Colonic mucosa (tissue), 4 donors: ENCODE measurements at places on chromosomes 13 and 19. TPM values are rescaled to one million over a fixed set of nuclear protein-coding genes. Genes with fewer than 3 reads are reported as not detected.

Gene SPACA4
- total RNA-seq = not detected

Gene KLF5
- total RNA-seq = 424 TPM

Gene FAM216B
- not detected for total RNA-seq

Gene C1QTNF9B
- not detected for total RNA-seq

Gene C13orf42
- total RNA-seq = not detected

Gene ZNF414
- total RNA-seq = 19.5 TPM

Gene RNASEH2B
- 30.1 TPM for total RNA-seq

Gene NCR1
- not detected for total RNA-seq

Gene LMO7
- total RNA-seq = 118 TPM

Gene RAB3A
- 3.5 TPM for total RNA-seq

Gene CYP2A6
- not detected for total RNA-seq

Gene LATS2
- total RNA-seq = 11.3 TPM

GRCh38 chr13:103282571-103283450 is 216.6 kb upstream of the SLC10A2 start:
- no peaks in the 10 kb centered on the region for H3K36me3 ChIP-seq
- no peak overlapping the region for H3K27ac ChIP-seq
- H3K4me3 ChIP-seq = no peak overlapping the region
- DNase-seq = no peak
- H3K4me1 ChIP-seq = no peaks in the 10 kb centered on the region
- H3K27me3 ChIP-seq = no peaks in the 10 kb centered on the region

DNA sequence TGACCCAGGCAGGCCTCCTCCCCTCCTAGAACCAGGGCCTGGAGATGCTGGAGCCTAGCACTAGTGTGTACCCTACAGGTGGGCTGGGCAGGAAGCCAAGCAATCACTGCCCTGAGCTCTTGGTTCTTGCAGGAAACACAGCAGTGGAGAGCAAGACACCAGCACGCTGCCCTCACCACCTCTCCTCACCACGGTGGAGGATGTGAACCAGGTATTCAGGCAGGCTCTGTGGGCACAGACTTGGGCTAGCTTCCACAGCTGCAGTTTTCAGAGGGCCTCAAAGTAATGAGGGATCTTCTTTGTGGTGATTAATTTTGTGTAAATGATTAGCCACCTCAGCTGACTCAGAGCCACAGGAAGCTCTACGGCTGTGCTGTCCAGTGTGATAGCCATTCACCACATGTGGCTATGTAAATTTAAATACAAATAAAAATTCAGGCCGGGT is 13.6 kb upstream of the GPI start:
- no peak for DNase-seq
- H3K27me3 ChIP-seq = no peaks in the 10 kb centered on the region
- no peak overlapping the region for H3K27ac ChIP-seq
- H3K4me1 ChIP-seq = no peaks in the 10 kb centered on the region
- H3K4me3 ChIP-seq = no peak overlapping the region

DNA sequence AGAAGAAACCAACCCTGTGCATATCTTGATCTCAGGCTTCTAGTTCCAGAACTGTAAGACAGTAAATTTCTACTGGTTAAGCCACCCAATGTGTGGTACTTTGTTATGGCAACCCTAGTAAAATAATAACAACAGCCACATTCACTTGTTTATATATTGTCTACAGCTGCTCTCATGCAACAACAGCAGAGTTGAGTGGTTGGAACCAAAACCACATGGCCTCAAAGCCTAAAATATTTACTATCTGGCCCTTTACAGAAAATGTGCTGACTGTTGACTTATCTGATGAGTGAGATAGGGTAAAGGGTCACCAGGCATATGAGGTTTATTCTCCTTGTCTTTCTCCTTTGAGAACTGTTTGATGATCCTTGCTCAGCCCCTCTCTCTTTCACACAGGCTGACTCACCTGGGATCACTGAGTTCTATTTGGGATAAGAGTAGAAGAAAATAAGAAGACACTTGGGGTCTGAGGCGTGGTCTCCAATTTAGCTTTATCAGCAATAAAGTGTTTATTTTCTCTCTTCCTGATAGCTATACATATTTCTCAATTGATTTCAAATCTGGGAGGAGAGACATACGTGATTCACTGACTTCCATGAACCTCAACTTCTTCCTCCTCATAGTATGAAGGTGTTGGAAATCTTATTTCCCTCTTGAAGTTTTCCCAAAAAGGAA is 227.5 kb upstream of the STARD13 start:
- no peaks in the 10 kb centered on the region for H3K4me1 ChIP-seq
- H3K4me3 ChIP-seq = no peak overlapping the region
- H3K36me3 ChIP-seq = no peaks in the 10 kb centered on the region
- DNase-seq = no peak

GRCh38 chr13:31967155-31967554 is 64.4 kb upstream of the FRY start:
- no peaks in the 10 kb centered on the region for H3K4me1 ChIP-seq
- no peaks in the 10 kb centered on the region for H3K36me3 ChIP-seq

- no peaks in the 10 kb centered on the region for H3K36me3 ChIP-seq
- H3K4me3 ChIP-seq = no peak overlapping the region
- no peak for DNase-seq
- H3K27me3 ChIP-seq = no peaks in the 10 kb centered on the region
- H3K4me1 ChIP-seq = no peaks in the 10 kb centered on the region
These were observed 1730.1 kb downstream of the EFNB2 start for GRCh38 chr13:104805346-104805745.

GRCh38 chr19:56978023-56978565 is 137.6 kb upstream of the PEG3 start:
- H3K27ac ChIP-seq = no peak overlapping the region
- H3K27me3 ChIP-seq = no peaks in the 10 kb centered on the region
- H3K4me1 ChIP-seq = no peaks in the 10 kb centered on the region
- H3K4me3 ChIP-seq = no peak overlapping the region
- DNase-seq = no peak
- no peaks in the 10 kb centered on the region for H3K36me3 ChIP-seq

DNA sequence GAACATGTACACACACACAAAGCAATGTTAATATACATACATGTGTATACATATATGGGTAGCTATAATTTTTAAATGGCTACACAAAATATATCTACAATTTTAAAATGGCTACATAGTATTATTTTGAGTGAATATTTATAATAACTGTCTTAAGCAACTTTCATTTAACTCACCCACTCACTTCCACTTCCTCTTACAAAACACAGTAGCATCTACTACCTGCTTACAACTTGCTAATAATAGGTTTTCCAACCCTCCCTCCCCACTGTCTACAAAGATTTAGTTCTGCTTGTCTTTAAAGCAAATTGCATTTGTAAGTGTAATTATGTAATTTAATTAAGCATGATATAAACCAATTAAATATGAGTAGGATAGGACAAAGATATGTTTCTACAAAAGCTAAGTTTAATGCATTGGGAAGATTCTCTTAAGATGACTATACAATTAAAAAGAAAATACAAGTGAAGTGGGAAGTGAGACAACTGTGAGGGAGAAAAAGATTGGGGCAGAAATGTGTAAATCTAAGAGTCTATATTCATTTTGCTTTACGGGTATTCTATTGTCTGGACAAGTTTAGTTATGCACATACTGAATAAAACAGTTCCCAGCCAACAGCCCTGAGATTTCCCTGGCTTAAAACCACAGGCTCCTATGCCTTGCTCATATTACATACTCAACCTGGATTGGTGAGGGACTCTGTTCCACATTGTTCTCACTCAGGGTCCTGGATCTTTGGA is 583.1 kb downstream of the EFNB2 start:
- H3K4me3 ChIP-seq = no peak overlapping the region
- H3K27ac ChIP-seq = no peak overlapping the region
- no peaks in the 10 kb centered on the region for H3K36me3 ChIP-seq
- H3K27me3 ChIP-seq = no peaks in the 10 kb centered on the region

GRCh38 chr19:40576151-40576584 is 505 bp upstream of the SHKBP1 start:
- no peaks in the 10 kb centered on the region for H3K36me3 ChIP-seq
- no peaks in the 10 kb centered on the region for H3K4me1 ChIP-seq
- H3K27ac ChIP-seq = peak overlapping the region; percentile 66

- H3K4me1 ChIP-seq = no peaks in the 10 kb centered on the region
- H3K27ac ChIP-seq = no peak overlapping the region
- no peak for DNase-seq
- no peak overlapping the region for H3K4me3 ChIP-seq
- no peaks in the 10 kb centered on the region for H3K27me3 ChIP-seq
These were observed 978.3 kb downstream of the UQCRFS1 start for GRCh38 chr19:28234637-28235036.

DNA sequence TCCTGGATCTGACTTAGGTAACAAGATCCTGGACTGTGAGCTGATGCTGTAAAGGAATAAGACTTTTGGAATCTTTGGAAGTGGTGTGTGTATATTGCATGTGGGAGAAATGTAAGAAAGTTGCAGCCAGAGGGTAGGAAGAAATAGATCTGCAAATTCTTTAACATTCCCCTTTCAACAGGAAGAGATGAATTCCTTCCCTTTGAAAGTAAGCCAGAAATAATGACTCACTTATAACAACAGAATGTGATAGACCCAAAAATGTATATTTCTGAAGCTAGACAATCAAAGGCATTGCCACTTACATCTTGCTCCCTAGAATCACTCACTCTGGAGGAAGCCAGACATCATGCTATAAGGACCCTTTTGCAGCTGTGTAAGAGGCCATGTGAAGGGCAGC is 9.8 kb upstream of the SIAH3 start:
- H3K4me3 ChIP-seq = no peak overlapping the region
- no peak overlapping the region for H3K27ac ChIP-seq
- DNase-seq = no peak
- H3K4me1 ChIP-seq = no peaks in the 10 kb centered on the region

DNA sequence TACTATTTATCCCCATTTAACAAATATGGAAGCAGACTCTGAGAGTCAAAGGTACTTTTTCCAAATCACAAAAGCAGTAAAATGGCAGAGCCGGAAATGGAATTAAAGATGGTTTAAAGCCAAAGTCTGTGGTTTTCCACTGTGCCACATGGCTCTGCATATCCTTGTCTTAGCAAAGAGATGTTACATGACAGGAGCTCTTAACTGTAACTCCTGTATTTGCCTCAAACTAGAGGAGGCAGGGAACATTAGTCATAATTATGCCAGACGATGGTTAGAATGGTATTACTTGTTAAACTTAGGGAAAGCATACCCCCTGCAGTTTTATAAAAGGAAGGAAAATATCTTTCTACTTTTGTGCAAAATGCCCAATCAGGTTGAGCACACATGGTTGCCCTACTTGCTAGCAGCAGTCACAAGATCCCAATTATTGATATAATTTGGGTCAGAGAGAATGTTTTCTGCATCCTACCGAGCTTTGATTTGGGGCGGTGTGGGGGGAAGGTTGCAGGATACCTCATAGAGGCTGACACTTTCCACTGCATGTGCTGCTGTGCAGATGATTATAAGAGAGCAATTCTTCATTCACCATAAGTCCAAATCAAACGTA is 42.0 kb upstream of the MAB21L1 start:
- H3K4me1 ChIP-seq = no peaks in the 10 kb centered on the region
- H3K27ac ChIP-seq = no peak overlapping the region
- no peaks in the 10 kb centered on the region for H3K27me3 ChIP-seq
- no peak for DNase-seq
- no peaks in the 10 kb centered on the region for H3K36me3 ChIP-seq

- no peaks in the 10 kb centered on the region for H3K4me1 ChIP-seq
- DNase-seq = peak; percentile 93
- H3K36me3 ChIP-seq = no peaks in the 10 kb centered on the region
- peak overlapping the region; percentile 70 for H3K27ac ChIP-seq
- H3K4me3 ChIP-seq = no peak overlapping the region
- no peaks in the 10 kb centered on the region for H3K27me3 ChIP-seq
These were observed 69.1 kb downstream of the ATP7B start for GRCh38 chr13:51942189-51942588.

GRCh38 chr13:80054806-80055205 is 286.1 kb downstream of the SPRY2 start:
- no peak overlapping the region for H3K4me3 ChIP-seq
- no peaks in the 10 kb centered on the region for H3K36me3 ChIP-seq
- no peak overlapping the region for H3K27ac ChIP-seq
- H3K4me1 ChIP-seq = no peaks in the 10 kb centered on the region
- H3K27me3 ChIP-seq = no peaks in the 10 kb centered on the region

- no peaks in the 10 kb centered on the region for H3K27me3 ChIP-seq
- no peak overlapping the region for H3K27ac ChIP-seq
- H3K36me3 ChIP-seq = no peaks in the 10 kb centered on the region
- DNase-seq = no peak
- H3K4me3 ChIP-seq = no peak overlapping the region
- no peaks in the 10 kb centered on the region for H3K4me1 ChIP-seq
These were observed 13.6 kb downstream of the UBAC2 start for GRCh38 chr13:99214232-99214631.

DNA sequence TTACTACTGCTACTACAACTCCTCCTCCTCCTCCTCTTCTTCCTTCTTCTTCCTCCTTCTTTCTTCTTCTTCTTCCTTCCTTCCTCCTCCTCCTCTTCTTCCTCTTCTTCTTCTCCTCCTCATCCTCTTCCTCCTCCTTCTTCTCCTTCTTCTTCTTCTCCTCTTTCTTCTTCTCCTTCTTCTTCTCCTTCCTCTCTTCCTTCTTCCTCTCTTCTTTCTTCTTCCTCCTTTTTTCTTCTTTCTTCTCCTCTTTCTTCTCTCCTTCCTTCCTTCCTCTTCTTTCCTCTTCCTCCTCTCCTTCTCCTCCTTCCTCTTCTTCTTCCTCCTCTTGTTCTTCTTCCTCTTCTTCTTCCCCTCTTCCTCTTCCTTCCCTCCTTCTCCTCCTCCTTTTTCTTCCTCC is 94.7 kb upstream of the MYO16 start:
- DNase-seq = no peak
- no peaks in the 10 kb centered on the region for H3K4me1 ChIP-seq

- H3K27me3 ChIP-seq = no peaks in the 10 kb centered on the region
- H3K4me3 ChIP-seq = no peak overlapping the region
- H3K36me3 ChIP-seq = no peaks in the 10 kb centered on the region
- no peak for DNase-seq
These were observed 213.6 kb downstream of the RGCC start for GRCh38 chr13:41670873-41671443.

DNA sequence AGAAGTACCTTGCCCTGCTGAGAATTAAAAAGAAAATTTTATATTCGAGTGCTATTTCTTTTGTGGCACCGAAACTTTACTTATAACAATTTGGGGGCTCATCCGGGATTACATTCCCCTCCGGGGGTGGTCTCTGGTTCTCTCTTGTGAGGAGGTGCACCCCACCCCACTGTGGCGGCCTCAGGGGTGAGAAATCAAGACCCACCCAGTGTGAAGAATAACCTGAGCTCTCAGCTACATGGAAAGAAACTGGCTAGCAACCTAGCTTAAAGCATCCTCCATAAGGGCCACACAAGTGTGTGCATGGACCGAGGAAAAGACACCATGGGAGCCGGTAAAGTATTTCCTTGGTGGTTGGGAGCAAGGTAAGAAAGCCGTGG is 50.9 kb upstream of the ANKRD10 start:
- H3K4me3 ChIP-seq = no peak overlapping the region
- H3K27me3 ChIP-seq = no peaks in the 10 kb centered on the region
- no peaks in the 10 kb centered on the region for H3K36me3 ChIP-seq
- DNase-seq = no peak
- no peak overlapping the region for H3K27ac ChIP-seq

- H3K27me3 ChIP-seq = no peaks in the 10 kb centered on the region
- no peaks in the 10 kb centered on the region for H3K4me1 ChIP-seq
- no peaks in the 10 kb centered on the region for H3K36me3 ChIP-seq
- DNase-seq = no peak
- no peak overlapping the region for H3K4me3 ChIP-seq
- H3K27ac ChIP-seq = no peak overlapping the region
These were observed 13.9 kb downstream of the TFDP1 start for GRCh38 chr13:113598481-113598880.
